ENCODE measurements at places on chromosomes 12 and 14.

GRCh38 chr12:39300799-39301198 is 142.1 kb downstream of the KIF21A start:
- no peak for DNase-seq

DNA sequence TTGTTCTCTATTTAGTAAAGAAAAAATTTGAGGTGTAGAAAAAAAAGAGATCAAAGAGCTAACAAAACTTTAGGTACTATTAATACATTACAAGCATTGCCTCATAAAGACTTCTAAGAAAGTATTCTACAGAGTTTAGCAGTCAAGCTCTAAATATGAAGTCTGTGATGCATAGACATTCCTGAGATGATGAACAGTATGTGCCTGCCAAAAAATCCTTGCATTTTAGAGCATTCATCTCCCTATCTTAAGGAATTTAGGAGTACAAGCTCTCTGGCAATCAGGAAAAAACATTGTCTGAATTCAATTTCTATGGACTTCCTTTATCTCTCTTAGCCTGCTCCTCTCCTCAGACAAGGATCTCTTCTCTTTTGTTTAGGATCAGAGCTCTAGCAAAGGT is 202.6 kb upstream of the LRFN5 start:
- DNase-seq = no peak

DNA sequence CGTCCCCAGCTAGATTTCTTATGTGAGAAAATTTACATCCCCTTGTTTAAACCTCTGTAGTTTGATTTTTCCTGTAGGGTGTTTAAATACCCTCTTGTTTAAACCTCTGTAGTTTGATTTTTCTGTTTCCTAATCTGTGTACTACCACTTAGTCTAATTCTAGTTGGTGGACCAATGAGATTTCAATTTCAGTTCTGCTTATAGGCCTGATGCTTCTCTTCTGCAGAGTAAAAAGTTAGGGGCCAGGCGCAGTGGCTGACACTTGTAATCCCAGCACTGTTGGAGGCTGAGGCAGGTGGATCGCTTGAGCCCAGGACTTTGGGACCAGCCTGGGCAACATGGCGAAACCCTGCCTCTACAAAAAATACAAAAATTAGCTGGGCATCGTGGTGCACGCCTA is 11.5 kb downstream of the UBC start:
- DNase-seq = no peak

DNA sequence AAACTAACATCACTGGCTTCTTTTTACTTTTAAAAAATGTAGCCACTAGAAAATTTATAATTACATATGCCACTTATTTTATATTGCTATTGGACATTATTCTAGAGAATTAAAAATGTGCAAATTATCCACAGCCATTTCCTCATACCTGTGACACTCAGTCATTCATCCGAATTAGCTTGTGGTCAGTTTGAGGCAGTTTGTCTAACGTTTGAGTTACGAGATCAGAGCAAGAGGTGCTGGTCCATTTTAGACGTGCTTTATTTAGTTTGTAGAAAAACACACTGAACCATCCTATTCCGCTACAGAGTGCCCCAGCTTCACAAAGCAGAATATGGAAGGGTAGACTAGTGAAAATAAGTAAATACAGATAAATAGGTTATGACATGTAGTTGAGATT is 513.0 kb downstream of the NRXN3 start:
- no peak for DNase-seq

DNA sequence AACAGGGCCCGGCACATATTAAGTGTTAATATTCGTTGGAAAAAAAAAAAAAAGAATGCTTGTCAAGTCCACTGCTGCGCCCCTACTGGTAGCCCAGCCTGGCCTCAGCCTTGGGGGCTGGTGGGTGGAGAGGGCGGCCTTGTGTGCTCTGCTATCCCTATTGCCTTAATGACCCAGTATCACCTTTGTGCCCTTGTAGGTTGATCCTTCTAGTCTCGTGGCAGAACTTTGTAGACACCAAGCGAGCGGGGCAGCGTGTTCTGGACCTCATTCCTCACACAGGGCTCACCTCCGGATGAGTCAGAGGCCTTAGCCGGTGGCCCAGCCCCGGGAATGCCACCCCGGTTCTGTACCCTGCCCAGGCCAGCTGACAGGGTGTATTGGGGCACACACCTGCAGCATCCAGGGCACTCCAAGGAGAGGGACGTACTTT is 1.8 kb upstream of the RCOR1 start:
- no peak for DNase-seq

DNA sequence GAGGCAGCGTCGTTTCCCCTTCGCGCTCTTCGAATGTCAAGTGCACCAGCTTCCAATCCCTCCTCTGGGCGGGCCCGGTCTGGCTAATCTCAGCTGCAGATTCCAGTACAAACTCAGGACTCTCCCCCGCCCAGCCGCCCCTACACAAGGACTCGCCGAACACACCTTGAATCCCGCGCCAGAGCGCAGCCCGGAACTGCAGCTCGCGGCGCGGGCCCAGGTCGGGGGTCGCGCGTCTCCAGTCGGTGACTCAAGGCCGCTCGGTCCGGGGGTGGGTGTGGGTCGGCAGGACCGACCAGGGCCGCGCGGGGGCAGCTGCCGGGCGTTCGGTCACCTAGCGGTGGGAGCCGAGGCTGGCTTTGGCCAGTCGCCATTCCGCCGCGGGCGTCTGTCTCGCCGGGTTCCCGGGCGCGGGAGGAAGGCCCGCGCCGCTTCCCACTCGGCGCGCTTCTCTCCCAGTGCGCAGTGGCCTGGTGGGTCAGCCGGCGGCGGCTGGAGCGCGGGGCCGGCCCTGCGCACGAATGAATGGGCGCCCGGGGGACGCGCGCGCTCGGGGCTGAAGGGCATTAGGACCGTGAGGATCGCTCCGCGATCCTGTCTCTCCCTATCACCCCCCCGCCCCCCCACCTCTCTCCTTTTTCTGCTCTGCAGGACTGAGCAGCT is at the start of gene GALNT16:
Gene GALNT16 (plus strand): TSS at position 632 of the 663 bp plus-strand sequence. CDS start 133 bp downstream, outside the sequence.
- DNase-seq = no peak

GRCh38 chr12:32493282-32493681 is 93.9 kb downstream of the FGD4 start:
- no peak for DNase-seq

DNA sequence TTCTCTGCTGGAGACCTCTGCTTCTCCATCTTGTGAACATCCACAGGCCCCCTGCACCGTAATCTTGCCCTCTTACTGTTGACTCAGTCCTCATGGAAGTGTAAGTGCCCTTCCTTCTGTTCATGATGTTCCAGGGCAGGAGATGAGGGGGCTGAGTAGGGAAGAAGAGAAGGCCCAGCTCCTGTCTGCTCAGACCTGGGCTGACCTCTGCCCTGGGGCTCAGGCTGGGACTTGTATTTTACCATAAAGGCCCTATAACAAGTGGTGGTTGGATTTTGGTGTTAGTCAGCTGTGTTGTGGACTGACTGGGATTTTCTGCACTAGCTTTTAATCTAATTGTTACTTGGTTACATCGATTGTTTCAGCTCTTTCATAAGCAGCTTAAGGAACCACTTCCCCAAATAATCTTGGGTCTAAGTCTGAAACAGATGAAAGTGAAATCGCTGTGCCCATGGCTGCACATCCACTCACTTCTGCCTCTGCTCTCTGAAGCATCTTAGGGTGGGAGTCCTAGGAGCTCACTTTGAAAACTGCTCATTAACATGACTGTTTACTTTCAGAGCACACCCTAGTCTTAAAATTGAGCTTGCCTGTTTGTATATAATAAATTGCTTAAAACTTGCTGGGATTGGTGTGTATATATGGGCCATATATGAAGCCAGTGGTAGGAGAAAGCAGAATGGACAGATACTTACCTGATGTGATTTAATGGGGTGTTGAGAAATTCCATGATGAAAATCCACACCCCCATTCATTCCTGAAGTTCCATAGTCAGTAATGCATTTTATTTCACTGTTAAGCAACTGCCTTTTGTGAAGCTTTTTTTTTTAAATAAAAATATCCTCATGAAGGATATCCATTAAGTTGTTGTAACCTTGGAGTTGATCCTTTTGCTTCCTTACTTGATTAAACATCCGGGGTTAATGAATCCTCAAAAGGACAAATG is 17.7 kb downstream of the C12orf71 start:
- DNase-seq = no peak

DNA sequence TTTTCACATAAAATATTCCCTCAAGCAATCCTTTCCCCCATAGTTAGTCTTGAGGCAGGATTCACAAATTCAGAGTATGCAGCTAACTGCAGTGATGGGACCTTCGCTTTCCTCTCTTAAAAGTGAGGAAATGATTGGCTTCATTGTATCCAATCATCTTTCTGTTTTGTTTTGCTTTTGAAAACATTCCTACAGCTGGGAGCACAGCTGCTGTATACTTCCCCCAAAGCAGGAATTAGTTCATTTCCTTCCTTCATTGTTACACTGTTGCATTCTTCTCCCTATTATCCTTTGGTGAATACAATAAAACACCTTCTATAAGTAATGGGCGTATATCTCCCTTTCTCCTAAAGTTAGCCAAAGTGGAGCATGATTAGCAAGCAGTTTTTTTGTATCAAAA is 9.4 kb upstream of the GAS2L3 start:
- DNase-seq = no peak

DNA sequence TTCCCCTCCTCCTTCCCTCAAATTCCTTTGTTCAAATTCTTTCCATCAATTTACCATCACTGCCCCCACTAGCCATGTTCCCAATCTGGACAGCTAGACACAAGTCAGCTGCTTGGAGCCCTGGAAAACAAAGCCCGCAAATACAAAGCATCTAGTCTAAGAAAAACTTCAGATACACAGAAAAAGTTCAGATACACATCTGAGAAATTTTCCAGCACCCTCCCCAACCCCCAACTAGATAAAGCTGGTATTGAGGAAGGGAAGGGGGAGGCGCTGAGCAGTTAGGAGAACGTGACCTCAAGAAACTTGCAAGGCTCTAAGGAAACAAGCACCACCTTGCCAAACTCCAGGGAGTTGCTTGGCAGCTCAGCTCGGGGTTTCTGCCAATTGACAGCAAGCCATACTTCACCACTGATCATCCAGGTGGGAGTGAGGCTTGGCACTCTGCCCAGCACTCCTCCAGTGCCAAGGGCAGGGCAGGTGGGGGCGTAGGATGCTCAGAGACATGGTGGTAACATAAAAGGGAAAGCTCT is 5.1 kb upstream of the CNIH1 start:
- DNase-seq = no peak

DNA sequence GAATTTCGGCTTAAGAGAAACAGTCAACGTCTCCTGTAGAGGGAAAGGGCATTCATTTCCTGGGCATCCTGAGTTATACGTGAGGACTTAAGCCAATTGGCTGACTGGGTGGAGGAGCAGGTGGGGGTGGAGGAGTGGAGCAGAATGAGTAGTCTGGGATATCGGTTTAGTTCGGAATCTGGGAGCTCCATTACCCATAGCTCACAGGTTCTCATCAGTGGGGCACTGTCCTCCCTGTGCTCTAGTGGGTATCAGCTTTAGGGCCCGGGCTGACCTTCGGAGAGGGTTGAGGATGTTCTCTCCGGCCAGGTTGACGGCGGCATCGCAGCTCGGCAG is 704 bp downstream of the SDR39U1 start:
- no peak for DNase-seq

DNA sequence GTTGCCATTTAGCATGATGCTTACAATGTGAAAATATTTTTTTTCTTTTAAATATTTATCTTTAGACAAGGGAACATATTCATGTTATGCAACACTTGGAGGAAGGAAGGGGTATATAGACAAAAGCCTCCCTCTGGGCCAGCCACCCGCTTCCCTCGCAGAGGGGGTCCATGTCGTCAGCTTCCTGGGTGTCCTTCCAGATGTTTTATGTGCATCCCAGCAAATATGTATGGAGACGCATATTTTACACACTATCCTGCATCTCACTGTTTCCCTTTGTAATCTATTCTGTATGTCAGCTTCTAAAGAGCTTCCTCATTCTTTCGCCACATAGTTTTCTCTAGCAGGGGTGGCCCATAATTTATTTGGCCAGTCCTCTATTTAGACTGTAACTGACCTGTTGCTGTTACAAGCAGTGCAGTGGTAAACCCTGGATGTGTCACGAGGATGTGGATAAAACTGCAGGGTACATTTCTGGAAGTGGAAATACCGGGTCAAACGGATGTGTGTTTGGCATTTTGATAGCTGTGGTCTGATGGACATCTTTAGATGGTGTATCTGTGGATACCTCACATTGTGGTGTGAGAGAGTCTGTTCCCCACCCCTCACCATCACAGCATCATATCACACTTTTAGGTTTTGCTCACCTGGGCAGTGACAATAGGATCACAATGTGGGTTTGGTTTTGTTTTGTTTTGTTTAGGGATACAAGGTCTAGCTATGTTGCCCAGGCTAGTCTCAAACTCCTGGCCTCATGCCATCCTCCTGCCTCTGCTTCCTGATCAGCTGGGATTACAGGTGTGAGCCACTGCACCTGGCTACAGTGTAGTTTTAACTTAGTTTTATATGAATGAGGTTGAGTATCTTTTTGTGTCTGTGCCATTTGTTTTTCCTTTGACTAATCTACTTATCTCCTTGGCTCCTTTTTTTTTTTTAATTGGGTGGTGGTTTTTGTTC is 31.6 kb downstream of the FAM222A start:
- DNase-seq = no peak

GRCh38 chr12:3456809-3457208 is 34.2 kb upstream of the PRMT8 start:
- DNase-seq = no peak

DNA sequence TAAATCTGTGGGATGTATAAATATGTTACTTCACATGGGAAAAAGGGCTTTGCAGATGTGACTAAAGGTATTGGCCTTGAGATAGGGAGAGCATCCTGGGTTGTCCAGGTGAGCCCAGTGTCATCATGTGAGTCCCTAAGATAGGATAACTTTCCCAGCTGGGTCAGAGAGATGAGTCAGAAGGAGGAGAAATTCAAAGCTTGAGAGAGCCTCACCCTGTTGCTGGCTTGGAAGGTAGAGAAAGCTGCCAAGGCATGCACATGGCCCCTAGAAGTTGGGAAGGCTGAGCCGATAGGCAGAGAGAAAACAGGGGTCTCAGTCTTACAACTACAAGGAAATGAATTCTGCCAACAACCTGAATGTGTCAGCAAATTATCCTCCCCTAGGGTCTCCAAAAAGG is 213.0 kb downstream of the ADGRD1 start:
- DNase-seq = no peak

GRCh38 chr12:4849795-4850345 is 59.8 kb upstream of the KCNA1 start:
- no peak for DNase-seq

DNA sequence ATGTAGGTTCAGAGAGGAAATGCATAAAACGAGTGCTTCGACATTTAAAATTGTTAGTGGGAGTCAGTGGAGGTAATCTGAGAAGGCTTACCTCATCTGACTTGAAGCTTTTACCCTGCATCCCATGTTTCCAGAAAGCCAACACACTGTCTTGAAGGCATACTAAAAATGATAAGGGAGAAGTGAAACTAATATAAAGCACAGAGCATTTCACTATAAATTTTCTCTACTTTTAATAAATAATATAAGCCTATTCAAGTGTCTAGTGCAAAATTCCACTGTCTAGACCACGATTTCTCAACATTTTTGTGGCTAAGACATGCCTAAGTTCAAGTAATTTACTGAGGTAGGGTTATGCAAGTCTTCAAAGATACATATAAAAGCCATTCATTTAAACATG is 29.1 kb upstream of the CDKL1 start:
- DNase-seq = no peak

DNA sequence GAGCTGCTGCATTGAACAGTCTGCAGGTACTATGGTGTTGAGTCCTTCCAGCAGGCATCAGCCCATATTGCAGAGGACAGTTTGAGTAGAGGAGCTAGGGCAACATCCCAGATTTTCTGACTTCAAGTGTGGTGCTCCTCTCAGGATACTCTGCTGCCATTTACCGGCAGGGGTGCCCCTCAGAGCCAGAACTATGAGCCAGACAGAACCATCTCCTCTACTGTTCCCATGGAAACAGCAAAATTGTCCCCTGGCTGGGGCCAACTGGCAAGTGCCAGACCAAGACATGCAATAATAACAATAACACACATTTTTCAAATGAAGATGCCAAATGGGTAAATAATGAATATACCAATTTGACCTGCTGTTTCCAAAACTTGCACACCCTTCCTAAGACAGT is 102.9 kb downstream of the ADCK1 start:
- no peak for DNase-seq
